Stimulated activated memory B cell treated with anti-CD40 and anti-IgM and Interleukin-4, amounts not matched to agents 10 μg/mL and 1 μg/mL and 100 μg/mL, for 72 hours (primary cell): ENCODE measurements at places on chromosomes 4 and X.

DNA sequence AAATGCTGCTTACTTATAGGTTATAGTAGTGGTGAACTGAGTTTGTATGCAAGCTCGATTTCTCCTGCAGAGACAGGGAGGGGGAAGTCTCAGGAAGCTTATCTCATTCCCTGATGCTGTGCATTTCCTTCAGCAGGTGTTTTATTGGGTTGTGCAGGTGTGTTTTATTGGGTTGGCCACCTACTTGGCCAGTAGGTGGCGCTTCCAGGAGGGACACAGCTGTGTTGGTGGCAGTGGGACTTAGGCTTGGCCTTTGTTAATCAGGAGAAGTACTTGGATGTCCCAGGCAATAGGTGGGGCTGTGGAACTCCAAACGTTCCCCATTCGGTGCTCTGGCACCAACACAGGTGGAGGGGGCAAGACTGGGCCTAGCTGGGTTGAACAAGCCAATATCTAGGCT is 196.0 kb upstream of the DCAF8L1 start:
- ATAC-seq, result no peak

- no peak for ATAC-seq
Measured at GRCh38 chrX:77597090-77597489, 149.9 kb downstream of the FGF16 start.

- no peak for ATAC-seq
Measured at GRCh38 chr4:152943672-152944071, 7.5 kb downstream of the FHDC1 start.

DNA sequence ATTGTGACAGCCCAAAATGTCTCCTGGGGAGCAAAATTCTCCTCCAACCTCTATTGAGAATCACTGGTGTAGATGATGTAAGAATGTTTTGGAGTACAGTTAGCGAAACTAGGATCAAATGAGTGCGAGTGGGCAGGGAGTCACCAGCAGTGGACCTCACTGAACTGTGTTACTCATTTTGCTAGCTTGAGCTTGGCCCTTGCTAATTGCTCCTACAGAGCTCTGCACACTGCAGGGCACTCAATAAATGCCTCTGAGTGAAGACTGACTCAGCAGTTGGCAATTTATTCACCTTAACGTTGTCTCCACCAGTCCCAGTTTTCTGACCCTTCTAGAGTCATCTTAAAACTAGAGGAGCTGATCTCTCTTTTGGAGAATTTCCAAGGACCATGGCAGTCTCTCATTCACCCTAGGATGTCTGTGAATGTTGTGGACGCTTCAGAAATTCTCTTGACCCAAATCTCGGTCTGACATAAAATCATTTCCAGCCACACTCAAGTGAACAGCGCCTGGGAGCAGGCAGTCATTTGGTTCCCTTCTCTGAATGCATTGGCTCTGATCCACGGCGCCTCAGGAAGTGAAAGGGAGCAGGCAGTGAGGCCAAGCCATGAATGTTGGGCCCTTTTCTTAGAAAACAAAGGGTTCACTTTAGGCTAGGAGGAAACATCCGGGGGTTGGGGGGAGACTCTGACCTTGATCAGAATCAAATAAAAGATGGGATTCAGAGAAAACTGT is 148.1 kb downstream of the NWD2 start:
- no peak for ATAC-seq

- no peak for ATAC-seq
Measured at GRCh38 chr4:95524729-95525128, 24.0 kb downstream of the UNC5C start.

DNA sequence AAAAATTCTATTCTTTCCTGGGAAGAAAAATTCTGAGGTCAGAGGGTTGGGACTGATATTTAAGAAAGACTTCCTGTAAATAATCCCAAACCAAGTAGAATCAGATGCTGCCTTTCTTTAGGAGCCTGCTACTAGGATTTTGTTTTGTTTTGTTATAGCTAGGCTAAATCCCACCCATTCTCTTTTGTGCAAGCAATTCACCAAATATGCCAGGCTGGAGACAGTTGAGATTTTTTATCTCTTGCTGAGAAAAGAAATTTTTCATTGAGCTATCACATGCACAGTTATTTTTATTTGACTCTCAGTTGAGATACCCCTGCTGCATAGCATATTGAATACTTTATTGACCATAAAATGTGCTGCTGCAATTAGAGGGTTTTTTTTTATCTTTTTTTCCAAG is 196.0 kb downstream of the KCNIP4 start:
- no peak for ATAC-seq

DNA sequence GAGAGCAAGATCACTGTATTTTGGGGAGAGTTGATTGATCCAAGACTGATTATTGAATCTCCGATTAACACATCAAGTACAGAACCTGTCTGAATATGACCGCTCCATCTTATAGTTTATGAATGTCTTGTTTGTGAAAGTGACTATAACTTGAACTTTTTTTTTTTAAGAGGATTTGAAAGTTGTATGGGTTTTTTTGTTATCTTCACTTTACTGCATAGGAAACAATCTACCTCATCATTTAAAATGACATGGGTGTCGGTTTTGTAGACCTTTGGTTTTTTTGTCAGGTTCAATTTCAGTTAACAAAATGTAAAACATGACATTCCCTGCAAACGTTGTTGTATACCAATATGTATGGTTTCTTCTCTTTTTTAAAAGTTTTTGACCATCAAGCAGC is 103.0 kb upstream of the NUDT6 start:
- no peak for ATAC-seq

- no peak for ATAC-seq
Measured at GRCh38 chr4:95363559-95363925, 185.2 kb downstream of the UNC5C start.

DNA sequence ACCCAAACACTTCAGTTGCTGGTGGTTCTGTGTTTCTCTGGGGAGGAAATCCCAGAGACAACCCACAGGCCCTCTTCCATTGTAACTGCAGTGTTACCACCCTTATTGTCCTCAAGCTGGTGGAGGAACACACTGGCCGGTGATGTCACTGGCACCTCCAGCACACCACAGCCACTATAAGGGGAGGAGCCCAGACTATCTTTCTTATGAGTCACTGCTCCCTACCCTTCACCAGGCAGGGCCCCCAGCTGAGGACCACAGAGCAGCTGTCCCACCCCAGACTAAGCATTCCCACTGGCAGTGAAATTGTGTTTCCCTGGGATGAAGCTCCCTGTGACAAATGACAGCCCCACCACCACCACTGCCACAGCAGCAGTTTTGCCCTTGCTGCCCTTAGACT is 171.8 kb upstream of the FGF16 start:
- no peak for ATAC-seq

- ATAC-seq, result no peak
Measured at GRCh38 chrX:133685822-133686221, 270.5 kb upstream of the GPC4 start.

GRCh38 chrX:47222751-47223350 is 4.4 kb downstream of the CDK16 start:
- ATAC-seq, result no peak

DNA sequence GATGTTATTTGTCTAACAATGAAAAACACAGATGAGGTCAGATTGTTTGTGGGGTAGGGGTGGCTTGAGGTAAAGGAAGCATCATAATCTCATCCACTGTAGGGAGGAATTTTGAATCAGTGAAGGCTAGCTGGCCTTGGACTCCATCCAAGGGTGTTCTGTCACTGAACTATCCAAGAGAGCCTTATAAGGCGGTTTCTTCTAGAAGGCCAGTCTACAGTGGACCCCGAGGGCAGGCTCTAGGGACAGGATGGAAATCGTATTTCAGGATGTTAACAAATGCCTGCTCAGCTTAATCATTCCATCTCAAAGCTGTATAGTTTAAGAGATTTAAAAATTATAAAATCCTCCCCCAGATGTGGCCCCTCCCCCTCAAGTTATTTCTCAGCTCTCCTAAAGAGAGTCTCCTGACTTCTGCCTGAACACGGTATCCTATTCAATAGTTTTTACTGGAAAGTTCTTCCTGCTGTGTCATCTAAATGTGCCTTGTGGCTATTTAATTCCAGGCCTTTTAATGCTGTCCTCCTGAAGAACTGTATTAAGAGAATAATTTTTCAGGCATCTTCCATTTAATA is 8.0 kb downstream of the IGFBP7 start:
- ATAC-seq, result no peak

DNA sequence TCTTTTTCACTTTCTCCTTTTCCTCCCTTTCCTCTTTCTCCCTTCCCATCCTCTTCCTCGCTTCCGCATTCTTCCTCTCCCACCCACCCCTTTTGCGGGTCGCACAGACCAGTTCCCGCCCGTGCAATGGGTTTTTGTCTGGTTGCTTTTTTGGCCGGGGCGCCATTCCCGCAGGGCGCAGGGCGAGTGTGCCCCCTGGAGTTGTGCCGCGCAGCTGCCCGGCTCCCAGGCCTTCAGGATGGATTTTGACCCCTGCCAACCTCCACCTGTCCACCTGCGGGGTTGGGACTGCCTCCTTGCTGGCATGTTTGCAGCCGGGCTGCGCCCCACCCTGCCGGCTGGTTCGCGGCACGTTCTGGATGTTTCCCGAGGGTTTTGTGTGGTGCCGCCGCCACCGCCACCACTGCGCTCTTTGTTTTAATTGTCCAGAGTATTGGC is 578 bp upstream of the SEL1L3 start:
- no peak for ATAC-seq
